ENCODE measurements at places on chromosomes 3 and 15. TPM values are rescaled to one million over a fixed set of nuclear protein-coding genes. Genes with fewer than 3 reads are reported as not detected.
A peak's percentile ranks its signal among the peaks of the same experiment; 100 is the strongest.

GRCh38 chr15:52783191-52783829, 6.8 kb downstream of the ONECUT1 start:
- H3K27ac ChIP-seq: no peak overlapping the region
- no peaks in the 10 kb centered on the region for H3K4me1 ChIP-seq
- no peak for DNase-seq
- peaks cover 87% of the 10 kb centered on the region for H3K27me3 ChIP-seq
- no peaks in the 10 kb centered on the region for H3K36me3 ChIP-seq
- H3K4me3 ChIP-seq: no peak overlapping the region

The CXCR6 gene
- polyA plus RNA-seq: 8.5 TPM

DNA sequence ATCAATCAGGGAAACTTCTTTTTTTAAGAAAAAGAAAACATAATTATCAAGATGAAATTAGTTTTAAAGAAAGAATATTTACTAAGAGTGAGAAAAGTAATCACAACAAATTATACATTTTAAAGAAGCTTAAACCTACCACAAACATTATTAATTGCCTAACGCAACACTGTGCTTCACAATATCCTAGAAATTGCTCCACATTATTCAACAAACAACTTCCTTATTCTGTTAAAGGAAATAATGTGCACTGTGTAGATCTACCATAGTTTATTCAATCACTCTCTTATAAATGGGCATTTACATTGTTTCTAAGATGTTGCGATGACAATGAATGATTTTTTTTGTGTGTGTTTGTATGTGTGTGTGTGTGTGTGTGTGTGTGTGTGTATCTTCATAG, 525.9 kb upstream of the KCNMB2 start:
- no peaks in the 10 kb centered on the region for H3K4me1 ChIP-seq
- no peak overlapping the region for H3K27ac ChIP-seq
- no peak overlapping the region for H3K4me3 ChIP-seq
- H3K27me3 ChIP-seq: no peaks in the 10 kb centered on the region
- no peaks in the 10 kb centered on the region for H3K36me3 ChIP-seq

DNA sequence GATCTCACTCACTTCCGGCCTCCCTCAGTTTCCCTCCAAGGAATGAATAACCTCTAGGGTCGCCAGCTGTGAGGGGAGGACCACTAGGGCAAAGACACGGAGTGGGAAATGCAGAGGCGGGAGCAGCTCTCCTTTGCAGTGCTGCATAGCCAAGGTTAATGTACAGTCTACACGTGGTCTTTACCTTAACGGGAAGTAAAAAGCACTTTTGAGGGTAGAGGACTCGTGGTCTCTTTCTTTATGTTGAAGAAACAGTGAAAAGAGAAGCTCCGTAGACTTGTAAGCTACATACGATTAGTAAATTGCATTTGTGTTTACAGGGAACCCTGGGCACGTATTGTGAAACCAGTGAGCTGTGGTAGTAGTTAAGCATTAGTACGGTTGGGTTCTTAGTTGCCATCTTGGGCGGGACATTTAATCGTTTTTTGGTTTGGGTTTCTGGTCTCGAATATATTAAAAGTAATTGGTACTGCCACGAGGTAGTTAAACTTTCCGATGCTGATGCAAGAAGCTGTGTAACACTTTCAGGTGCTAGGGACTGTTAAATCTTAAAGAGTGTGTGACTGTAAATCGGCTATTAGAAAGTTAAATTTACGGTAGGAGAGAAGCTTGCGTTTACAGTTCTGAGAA, 828 bp downstream of the U2SURP start:
- peak; percentile 50 for DNase-seq
- H3K4me1 ChIP-seq: peaks cover 8% of the 10 kb centered on the region
- peak overlapping the region; percentile 82 for H3K4me3 ChIP-seq
- no peaks in the 10 kb centered on the region for H3K36me3 ChIP-seq
- H3K27me3 ChIP-seq: no peaks in the 10 kb centered on the region

The HGD gene
- 1.9 TPM for polyA plus RNA-seq

The SYNPR gene
- 0.18 TPM for polyA plus RNA-seq

The RTF1 gene
- 19.0 TPM for polyA plus RNA-seq

DNA sequence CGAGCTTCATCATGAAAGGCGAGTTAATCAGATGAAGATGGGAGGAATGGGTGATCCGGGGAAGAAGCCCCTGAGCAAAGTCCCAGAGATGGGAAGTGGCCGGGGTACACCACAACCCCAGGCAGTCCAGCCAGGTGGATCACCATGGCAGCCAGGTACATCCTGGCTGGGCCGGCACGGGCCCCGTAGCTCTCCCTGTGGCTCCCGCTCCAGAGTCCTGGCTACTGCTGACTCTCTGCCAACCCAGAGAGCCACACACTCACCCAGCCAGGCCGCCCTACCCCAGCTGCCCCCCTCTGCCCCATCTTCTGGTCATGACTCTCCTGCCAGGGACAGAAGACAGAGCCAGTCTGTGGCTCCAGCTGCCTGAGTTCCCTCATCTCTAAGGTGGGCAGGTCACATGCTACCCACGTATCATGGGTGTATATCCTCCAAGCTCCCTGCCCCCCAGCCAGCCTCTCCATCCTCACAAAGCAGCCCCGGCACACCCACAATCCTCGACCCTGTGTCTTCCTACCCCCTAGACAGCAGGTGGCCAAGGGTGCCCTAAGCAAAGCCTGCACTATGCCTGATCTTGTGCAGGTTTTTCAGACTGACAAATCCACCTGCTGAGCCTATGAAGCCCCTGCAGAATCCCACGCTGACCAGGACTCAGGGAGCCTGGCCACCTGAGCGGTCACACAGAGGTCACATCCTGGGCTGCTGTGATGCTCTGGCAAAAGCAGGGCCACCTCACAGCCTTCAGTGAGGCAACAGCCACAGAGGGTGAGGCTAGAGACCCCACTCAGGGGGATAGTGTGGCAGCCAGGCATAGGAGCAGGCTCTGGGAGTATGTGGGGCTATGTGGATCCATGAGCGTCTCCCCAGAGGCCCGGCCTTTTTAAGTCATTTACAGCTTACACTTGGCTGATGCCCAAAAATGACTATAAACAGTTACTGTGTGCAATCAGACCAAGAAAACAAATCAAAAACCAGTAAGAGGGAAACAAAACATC, 13.2 kb downstream of the XXYLT1 start:
- peaks cover 4% of the 10 kb centered on the region for H3K4me1 ChIP-seq
- H3K36me3 ChIP-seq: no peaks in the 10 kb centered on the region
- H3K4me3 ChIP-seq: no peak overlapping the region
- no peak for DNase-seq
- H3K27me3 ChIP-seq: no peaks in the 10 kb centered on the region

DNA sequence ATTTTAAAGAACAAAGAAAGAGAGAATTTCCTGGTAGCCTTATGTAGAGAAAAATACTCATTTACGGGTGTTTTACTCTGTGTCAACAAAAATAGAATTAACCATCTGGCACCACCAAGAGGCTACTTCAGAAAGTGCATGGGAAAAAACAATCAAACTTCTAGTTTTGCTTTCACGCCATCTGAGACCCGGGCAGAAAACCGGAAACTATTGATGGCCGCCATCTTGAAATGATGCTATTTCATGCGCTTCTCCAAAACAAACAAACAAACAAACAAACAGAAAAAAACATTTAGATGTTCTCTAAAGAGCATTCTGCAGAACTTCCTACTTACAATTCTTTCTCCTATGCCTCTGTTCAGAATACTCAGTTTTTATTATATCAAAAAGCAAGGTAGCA, 49.4 kb upstream of the SYNPR start:
- no peaks in the 10 kb centered on the region for H3K27me3 ChIP-seq
- H3K27ac ChIP-seq: no peak overlapping the region
- DNase-seq: no peak
- H3K36me3 ChIP-seq: no peaks in the 10 kb centered on the region
- H3K4me1 ChIP-seq: no peaks in the 10 kb centered on the region

The KNG1 gene
- 0.30 TPM for polyA plus RNA-seq

- H3K27me3 ChIP-seq: no peaks in the 10 kb centered on the region
- no peak overlapping the region for H3K27ac ChIP-seq
- no peaks in the 10 kb centered on the region for H3K36me3 ChIP-seq
- no peak for DNase-seq
- no peaks in the 10 kb centered on the region for H3K4me1 ChIP-seq
Observed at GRCh38 chr15:31108836-31109235, 7.3 kb upstream of the TRPM1 start.

DNA sequence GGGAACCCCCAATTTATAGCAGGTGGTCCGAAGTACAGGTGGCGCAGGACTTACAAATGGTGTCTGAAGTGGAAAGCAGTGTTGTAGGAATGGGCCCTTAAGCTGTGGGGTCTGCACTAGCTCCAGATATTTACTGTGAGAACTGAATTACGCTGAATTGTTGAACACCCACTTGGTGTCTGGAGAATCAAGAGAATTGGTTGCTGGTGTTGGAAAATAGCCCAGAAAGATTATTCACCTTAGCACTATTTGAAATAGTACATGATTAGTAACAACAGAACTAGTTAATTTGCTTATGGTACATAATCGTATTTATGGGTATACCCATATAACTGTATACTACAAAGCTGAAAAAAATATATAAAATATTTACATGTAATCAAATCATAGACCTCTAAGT, 64.8 kb downstream of the ADAM10 start:
- no peak for DNase-seq
- no peak overlapping the region for H3K27ac ChIP-seq
- no peaks in the 10 kb centered on the region for H3K27me3 ChIP-seq
- H3K4me3 ChIP-seq: no peak overlapping the region
- H3K36me3 ChIP-seq: peaks cover 12% of the 10 kb centered on the region

DNA sequence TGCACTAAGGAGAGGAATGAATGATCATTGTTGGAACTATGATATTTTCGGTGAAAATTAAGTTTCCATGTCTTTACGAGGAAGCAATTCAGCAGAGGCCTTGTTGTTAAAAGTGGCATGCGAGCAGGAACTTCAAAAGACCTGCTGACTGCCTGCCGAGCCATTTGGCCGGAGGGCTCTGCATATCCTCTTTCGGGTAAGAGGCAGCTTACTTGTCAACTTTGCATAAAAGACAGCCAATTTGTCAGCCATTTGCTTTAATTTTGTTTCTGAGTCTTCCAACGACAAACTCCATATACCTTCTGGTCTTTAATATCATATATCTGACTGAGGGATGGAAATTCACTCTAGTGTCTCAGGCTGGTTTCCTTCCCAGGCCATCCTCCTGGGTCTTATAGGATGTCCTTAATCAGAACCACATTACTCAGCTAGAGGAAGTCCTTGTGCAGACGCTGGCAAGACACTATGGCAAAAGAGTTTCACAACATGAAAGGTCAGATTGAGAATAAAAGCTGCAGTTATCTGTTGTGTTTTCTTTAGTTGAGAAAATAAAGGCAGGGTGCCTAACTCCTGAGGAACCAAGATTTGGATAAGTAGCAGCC, 128.7 kb upstream of the WNT5A start:
- no peak overlapping the region for H3K27ac ChIP-seq
- no peak for DNase-seq
- H3K27me3 ChIP-seq: no peaks in the 10 kb centered on the region
- no peaks in the 10 kb centered on the region for H3K36me3 ChIP-seq

GRCh38 chr3:178669758-178670157, 133.5 kb downstream of the KCNMB2 start:
- H3K4me1 ChIP-seq: no peaks in the 10 kb centered on the region
- H3K36me3 ChIP-seq: no peaks in the 10 kb centered on the region
- H3K27me3 ChIP-seq: no peaks in the 10 kb centered on the region
- H3K4me3 ChIP-seq: no peak overlapping the region
- H3K27ac ChIP-seq: no peak overlapping the region

The SNTN gene
- polyA plus RNA-seq: 0.16 TPM

- H3K4me3 ChIP-seq: no peak overlapping the region
- H3K36me3 ChIP-seq: no peaks in the 10 kb centered on the region
- no peak for DNase-seq
- H3K4me1 ChIP-seq: no peaks in the 10 kb centered on the region
Observed at GRCh38 chr3:115616461-115616860, 6.8 kb upstream of the GAP43 start.
